ENCODE measurements at places on chromosomes 1 and 21. TPM values are rescaled to one million over a fixed set of nuclear protein-coding genes. Genes with fewer than 3 reads are reported as not detected.

Gene OR10Z1
- not detected for total RNA-seq

Gene C1orf232
- not detected for total RNA-seq

Gene AMPD1
- total RNA-seq, result not detected

Gene ENTREP3
- total RNA-seq, result 7.8 TPM

Gene SPRR2E
- total RNA-seq, result not detected

Gene IRF6
- 0.32 TPM for total RNA-seq

Gene NCAM2
- 5.2 TPM for total RNA-seq

Gene RGS13
- not detected for total RNA-seq

Gene SPEN
- total RNA-seq, result 30.2 TPM

Gene DNASE2B
- total RNA-seq, result not detected

Gene C21orf58
- 5.5 TPM for total RNA-seq

Gene OR10J1
- not detected for total RNA-seq

Gene FCN3
- total RNA-seq, result not detected

Gene CELA3B
- total RNA-seq, result not detected

Gene VAV3
- 0.43 TPM for total RNA-seq

Gene SRGAP2B
- total RNA-seq, result 23.8 TPM

Gene MTOR
- total RNA-seq, result 47.5 TPM

Gene MYOG
- total RNA-seq, result not detected

Gene SV2A
- 19.4 TPM for total RNA-seq

Gene FGR
- not detected for total RNA-seq

Gene FMO5
- 1.3 TPM for total RNA-seq
